ENCODE measurements at places on chromosomes 7 and 10. TPM values are rescaled to one million over a fixed set of nuclear protein-coding genes. Genes with fewer than 3 reads are reported as not detected.

- peaks cover 6% of the 10 kb centered on the region for H3K27me3 ChIP-seq
- no peak for DNase-seq
- H3K4me3 ChIP-seq = no peak overlapping the region
- no peaks in the 10 kb centered on the region for H3K36me3 ChIP-seq
These were observed 5.2 kb upstream of the HTR7 start for GRCh38 chr10:90862908-90863514.

- peak overlapping the region; percentile 26 for H3K27ac ChIP-seq
- no peak overlapping the region for H3K4me3 ChIP-seq
- DNase-seq = peak; percentile 68
- peaks cover 14% of the 10 kb centered on the region for H3K4me1 ChIP-seq
These were observed 15.9 kb upstream of the ADCK2 start for GRCh38 chr7:140656548-140657515.

DNA sequence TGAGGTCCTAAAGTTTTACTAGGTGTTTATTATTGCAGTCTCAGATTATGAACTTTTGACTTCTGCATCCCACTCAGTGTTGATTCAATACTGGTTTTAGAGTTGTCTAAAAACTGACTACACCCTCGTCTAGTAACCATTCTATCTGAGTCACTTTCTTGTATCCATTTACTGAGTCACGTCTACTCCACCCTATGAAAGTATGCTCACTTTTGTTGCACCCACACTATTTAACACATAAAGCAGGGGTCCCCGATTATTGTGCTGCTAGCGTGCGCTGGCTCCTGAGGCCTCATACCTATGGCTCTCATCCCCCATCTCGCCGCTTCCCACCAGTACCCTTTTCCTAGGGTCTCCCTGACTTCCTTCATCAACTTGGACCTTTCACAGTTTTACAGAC, 2.0 kb downstream of the SAMD9 start:
- H3K36me3 ChIP-seq = peaks cover 12% of the 10 kb centered on the region
- no peak overlapping the region for H3K27ac ChIP-seq
- no peak for DNase-seq

Gene HOXA2
- total RNA-seq = not detected

Gene TRIM74
- 0.73 TPM for total RNA-seq

Gene MYO3A
- total RNA-seq = not detected

Gene LRRC27
- 22.5 TPM for total RNA-seq

Gene UCN3
- not detected for total RNA-seq
